ENCODE measurements at places on chromosomes 7 and 10. TPM values are rescaled to one million over a fixed set of nuclear protein-coding genes. Genes with fewer than 3 reads are reported as not detected.

Gene RNLS
- total RNA-seq: 29.3 TPM

Gene UPK3BL1
- total RNA-seq: 0.37 TPM

Gene GALNT17
- 0.03 TPM for total RNA-seq

Gene MOGAT3
- total RNA-seq: not detected

Gene FAM25G
- total RNA-seq: not detected

Gene PDE1C
- total RNA-seq: 50.1 TPM

Gene EPDR1
- total RNA-seq: 18.7 TPM

Gene FAM25A
- total RNA-seq: 12.0 TPM

Gene FAM237B
- total RNA-seq: not detected

Gene CSGALNACT2
- 23.7 TPM for total RNA-seq

Gene TRIL
- total RNA-seq: 0.03 TPM

Gene VENTX
- total RNA-seq: not detected

Gene GPER1
- 2.2 TPM for total RNA-seq

Gene GHRHR
- total RNA-seq: not detected

Gene SPDYE2B
- total RNA-seq: not detected

Gene SOSTDC1
- total RNA-seq: not detected

Gene FAM180A
- total RNA-seq: 6.8 TPM

Gene EN2
- 1.6 TPM for total RNA-seq

Gene LRMDA
- not detected for total RNA-seq

Gene GPNMB
- 65.4 TPM for total RNA-seq

Gene MACC1
- not detected for total RNA-seq

Gene SCRN1
- 35.7 TPM for total RNA-seq

Gene ZCWPW1
- total RNA-seq: 5.1 TPM

Gene ARHGAP19
- total RNA-seq: 3.2 TPM

Gene PIP
- total RNA-seq: not detected

Gene VWA2
- total RNA-seq: not detected

Gene ARL3
- total RNA-seq: 6.6 TPM

Gene CABCOCO1
- 0.59 TPM for total RNA-seq

Gene OPALIN
- total RNA-seq: not detected

Gene GPRIN2
- total RNA-seq: not detected

Gene CHCHD1
- 58.5 TPM for total RNA-seq

Gene SKIDA1
- total RNA-seq: 3.1 TPM

Gene LLCFC1
- not detected for total RNA-seq

Gene PDE6C
- not detected for total RNA-seq

Gene MMP21
- total RNA-seq: not detected

Gene CPEB3
- 0.53 TPM for total RNA-seq

Gene PRLHR
- not detected for total RNA-seq

Gene AKR1B15
- not detected for total RNA-seq

Gene FOXI2
- not detected for total RNA-seq

Gene ACBD7
- 1.5 TPM for total RNA-seq

Gene INSIG1
- total RNA-seq: 45.7 TPM

Gene ST8SIA6
- not detected for total RNA-seq

Gene TRIM50
- not detected for total RNA-seq

Gene CNPY1
- total RNA-seq: not detected

Gene LIPN
- 0.10 TPM for total RNA-seq
